ENCODE measurements at places on chromosomes 2 and 18. TPM values are rescaled to one million over a fixed set of nuclear protein-coding genes. Genes with fewer than 3 reads are reported as not detected.

- no peak overlapping the region for H3K4me3 ChIP-seq
- H3K36me3 ChIP-seq, result no peaks in the 10 kb centered on the region
- no peak overlapping the region for H3K27ac ChIP-seq
- peaks cover 5% of the 10 kb centered on the region for H3K4me1 ChIP-seq
- DNase-seq, result no peak
These were observed 176.9 kb downstream of the ASB1 start for GRCh38 chr2:238603596-238603995.

OXER1 gene
- not detected for total RNA-seq

RPRM gene
- not detected for total RNA-seq

DNA sequence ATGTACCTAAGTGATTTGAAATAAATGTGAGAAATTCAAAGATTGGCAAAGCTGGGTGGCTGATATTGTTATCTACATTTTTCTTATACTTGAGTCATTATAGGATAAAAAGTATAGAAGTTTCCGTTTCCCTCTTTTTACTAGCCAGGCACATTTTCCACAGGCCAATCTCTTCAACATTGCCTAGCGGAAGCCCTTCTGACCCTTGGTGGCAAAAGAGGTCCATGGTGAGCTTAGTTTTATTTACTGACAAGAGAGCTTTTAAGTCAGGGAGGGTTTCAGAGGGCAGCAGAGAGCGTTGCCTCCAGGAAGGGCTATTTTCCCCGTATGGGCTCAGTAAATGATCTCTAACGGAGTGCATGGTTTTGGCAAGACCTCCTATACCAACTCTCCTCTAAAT, 15.1 kb upstream of the RHOB start:
- H3K4me1 ChIP-seq, result 0 out of 2 replicates have a peak, but pooled peaks cover 1% of the 10 kb centered on the region
- peaks cover 4% of the 10 kb centered on the region for H3K27me3 ChIP-seq
- no peak for DNase-seq
- H3K4me3 ChIP-seq, result no peak overlapping the region
- H3K27ac ChIP-seq, result no peak overlapping the region

DNA sequence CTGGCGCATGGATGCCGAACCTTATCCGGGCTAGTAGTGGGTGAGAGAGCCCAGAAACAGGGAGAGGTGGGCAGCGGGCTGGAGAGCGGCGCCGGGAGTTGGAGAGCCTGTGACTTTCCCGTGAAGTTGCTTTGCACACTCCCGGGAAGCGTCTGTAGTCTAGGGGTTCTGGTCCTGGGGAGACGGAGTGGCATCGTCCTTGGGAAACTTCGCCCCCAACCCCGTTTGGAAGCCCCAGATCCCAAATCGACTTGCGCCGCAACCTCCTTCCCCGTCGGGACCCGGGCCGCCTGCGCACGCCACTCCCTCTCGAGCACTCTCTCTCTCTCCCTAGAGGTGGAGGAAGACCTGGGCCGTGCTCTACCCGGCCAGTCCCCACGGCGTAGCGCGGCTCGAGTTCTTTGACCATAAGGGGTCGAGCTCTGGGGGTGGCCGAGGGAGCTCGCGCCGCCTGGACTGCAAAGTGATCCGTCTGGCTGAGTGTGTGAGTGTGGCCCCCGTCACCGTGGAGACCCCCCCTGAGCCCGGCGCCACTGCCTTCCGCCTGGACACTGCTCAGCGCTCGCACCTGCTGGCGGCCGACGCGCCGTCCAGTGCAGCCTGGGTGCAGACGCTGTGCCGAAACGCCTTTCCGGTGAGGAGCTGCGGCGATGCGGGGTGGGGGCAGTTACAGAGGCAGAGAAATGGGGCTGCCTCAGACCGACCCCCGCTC, 456 bp downstream of the DOK1 start:
- peak overlapping the region; percentile 78 for H3K4me3 ChIP-seq
- peaks cover 16% of the 10 kb centered on the region for H3K4me1 ChIP-seq
- H3K36me3 ChIP-seq, result peaks cover 21% of the 10 kb centered on the region
- H3K27ac ChIP-seq, result peak overlapping the region; percentile 78
- H3K27me3 ChIP-seq, result no peaks in the 10 kb centered on the region
- DNase-seq, result peak; percentile 27

GRCh38 chr2:205524656-205525055, 157.6 kb upstream of the NRP2 start:
- H3K36me3 ChIP-seq, result no peaks in the 10 kb centered on the region
- H3K27ac ChIP-seq, result no peak overlapping the region
- DNase-seq, result no peak
- no peaks in the 10 kb centered on the region for H3K27me3 ChIP-seq
- peaks cover 2% of the 10 kb centered on the region for H3K4me1 ChIP-seq

DNA sequence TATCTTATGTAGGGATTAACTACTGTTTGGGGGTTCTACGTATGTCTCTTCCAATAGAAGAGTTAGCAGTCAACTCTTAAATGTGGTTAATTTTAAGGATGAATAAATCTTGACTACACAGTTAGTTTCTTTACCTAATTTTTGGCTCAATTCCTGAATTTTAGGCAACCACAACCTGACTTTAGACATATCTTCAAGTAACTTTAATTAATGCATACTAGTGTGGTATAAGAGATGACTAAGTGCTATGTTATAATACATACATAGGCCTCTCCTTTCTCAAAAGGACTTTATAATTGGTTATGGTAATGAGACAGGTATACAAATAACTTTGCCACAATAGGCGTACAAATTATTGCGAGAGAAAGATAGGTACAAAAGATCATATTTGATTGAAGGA, 312.0 kb downstream of the IRS1 start:
- H3K4me1 ChIP-seq, result peaks cover 11% of the 10 kb centered on the region
- H3K27me3 ChIP-seq, result no peaks in the 10 kb centered on the region
- no peak for DNase-seq
- no peak overlapping the region for H3K27ac ChIP-seq

IL1R2 gene
- not detected for total RNA-seq

BBS5 gene
- total RNA-seq, result 1.4 TPM

KIF5C gene
- 0.28 TPM for total RNA-seq

DNA sequence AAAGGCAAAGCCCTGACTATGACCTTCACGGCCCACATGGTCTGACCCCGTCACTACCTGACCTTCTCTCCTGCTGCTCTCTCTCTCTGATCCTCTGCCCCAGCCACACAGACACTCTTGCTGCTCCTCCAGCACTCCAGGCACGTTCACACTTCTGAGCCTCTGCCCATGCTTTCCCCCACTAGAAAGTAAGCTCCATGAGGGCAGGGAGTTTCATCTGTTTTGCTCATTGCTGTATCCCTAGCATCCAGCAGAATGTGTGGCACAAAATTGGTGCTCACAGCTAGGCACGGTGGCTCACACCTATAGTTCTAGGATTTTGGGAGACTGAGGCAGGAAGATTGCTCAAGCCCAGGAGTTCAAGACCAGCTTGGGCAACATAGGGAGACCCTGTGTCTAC, 52.5 kb upstream of the STPG4 start:
- peaks cover 17% of the 10 kb centered on the region for H3K4me1 ChIP-seq
- H3K36me3 ChIP-seq, result no peaks in the 10 kb centered on the region
- H3K27me3 ChIP-seq, result no peaks in the 10 kb centered on the region
- no peak overlapping the region for H3K4me3 ChIP-seq
- H3K27ac ChIP-seq, result peak overlapping the region; percentile 9

GRCh38 chr2:20939931-20940795, 103.7 kb downstream of the APOB start:
- no peaks in the 10 kb centered on the region for H3K36me3 ChIP-seq
- H3K4me1 ChIP-seq, result no peaks in the 10 kb centered on the region
- no peaks in the 10 kb centered on the region for H3K27me3 ChIP-seq
- no peak overlapping the region for H3K27ac ChIP-seq
- no peak overlapping the region for H3K4me3 ChIP-seq

SERPINB13 gene
- not detected for total RNA-seq

- H3K36me3 ChIP-seq, result no peaks in the 10 kb centered on the region
- no peak overlapping the region for H3K4me3 ChIP-seq
- peak; percentile 90 for DNase-seq
- H3K27ac ChIP-seq, result peak overlapping the region; percentile 39
- peaks cover 21% of the 10 kb centered on the region for H3K4me1 ChIP-seq
These were observed 312.9 kb downstream of the PRKCE start for GRCh38 chr2:45964223-45964841.

GRCh38 chr2:84925336-84925723, 19.9 kb downstream of the TMSB10 start:
- H3K36me3 ChIP-seq, result no peaks in the 10 kb centered on the region
- no peak overlapping the region for H3K27ac ChIP-seq
- DNase-seq, result no peak
- H3K4me1 ChIP-seq, result peaks cover 8% of the 10 kb centered on the region
- no peak overlapping the region for H3K4me3 ChIP-seq

GRCh38 chr2:241432824-241433448, 75.4 kb downstream of the STK25 start:
- DNase-seq, result no peak
- H3K27me3 ChIP-seq, result no peaks in the 10 kb centered on the region
- H3K27ac ChIP-seq, result no peak overlapping the region
- H3K36me3 ChIP-seq, result peaks cover 25% of the 10 kb centered on the region
- no peak overlapping the region for H3K4me3 ChIP-seq
- H3K4me1 ChIP-seq, result no peaks in the 10 kb centered on the region

GRCh38 chr18:7896805-7897518, 329.8 kb downstream of the PTPRM start:
- no peak overlapping the region for H3K4me3 ChIP-seq
- peaks cover 5% of the 10 kb centered on the region for H3K4me1 ChIP-seq
- H3K27ac ChIP-seq, result no peak overlapping the region
- no peaks in the 10 kb centered on the region for H3K27me3 ChIP-seq
- DNase-seq, result no peak

DNA sequence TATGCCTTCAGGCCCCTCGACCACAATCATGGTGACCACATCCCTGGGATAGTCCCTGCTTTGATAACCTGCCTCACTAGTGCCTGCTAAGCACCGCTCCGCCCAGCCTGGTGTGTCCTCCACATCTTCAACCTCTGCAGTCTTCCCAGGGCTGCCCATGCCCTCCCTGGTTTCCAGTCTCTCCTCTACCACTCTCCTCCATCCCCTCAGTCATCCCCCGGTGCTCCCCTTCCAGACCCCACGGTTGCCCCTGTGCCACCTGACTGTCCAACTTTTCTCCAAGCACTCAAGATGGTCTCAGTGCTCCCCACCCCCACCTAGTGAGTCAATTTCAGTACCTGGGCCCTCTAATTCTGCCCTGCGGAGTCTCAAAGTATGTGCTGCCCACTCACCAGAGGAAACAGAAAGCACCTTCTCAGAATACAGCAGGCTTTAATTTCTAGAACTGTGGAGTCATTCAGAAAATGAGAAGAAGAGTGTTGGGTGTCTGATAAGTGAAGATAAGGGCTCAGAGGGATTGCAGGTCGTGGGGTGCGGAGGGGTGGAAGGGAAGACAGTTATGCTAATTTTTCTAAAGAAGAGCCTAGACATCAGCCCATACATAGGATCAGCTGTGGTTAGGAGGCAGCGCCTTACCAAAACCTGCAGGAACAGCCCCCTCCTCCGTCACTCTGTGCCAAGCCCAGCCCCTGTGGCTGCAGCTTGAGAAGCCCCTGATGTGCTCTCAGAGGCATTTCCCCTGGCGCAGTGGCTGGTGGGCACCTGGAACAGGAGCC, 53.6 kb upstream of the CAB39 start:
- H3K4me3 ChIP-seq, result no peak overlapping the region
- peaks cover 1% of the 10 kb centered on the region for H3K4me1 ChIP-seq
- no peak overlapping the region for H3K27ac ChIP-seq
- DNase-seq, result no peak

DNA sequence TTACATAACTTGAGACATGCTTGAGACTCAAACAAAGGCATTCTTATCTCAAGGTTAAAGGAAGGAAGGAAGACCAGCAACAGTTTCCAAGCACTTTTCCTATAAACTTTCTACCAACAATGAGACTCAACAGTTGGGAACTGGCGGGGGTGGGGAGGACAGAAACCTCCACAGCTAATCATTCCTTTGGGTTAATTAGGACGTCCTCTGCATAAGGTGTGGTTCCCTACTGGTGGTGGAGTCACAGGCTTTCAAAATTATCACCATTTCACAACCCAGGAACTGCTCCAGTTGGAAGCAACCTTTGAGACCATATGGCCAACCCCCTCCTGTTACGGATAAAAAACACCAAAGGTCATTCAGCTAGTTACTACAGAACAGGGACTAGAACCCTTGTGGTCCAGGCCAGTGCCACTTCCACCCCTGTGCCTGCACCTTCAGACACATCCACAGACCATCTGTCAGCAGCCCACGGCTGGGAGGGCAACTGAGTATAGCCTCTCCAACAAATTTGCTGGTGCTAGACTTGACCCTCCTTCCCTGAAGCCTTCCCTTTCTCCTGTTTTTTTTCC, 30.1 kb upstream of the ATL2 start:
- H3K4me3 ChIP-seq, result no peak overlapping the region
- H3K27me3 ChIP-seq, result peaks cover 16% of the 10 kb centered on the region
- no peak for DNase-seq
- H3K27ac ChIP-seq, result no peak overlapping the region

DNA sequence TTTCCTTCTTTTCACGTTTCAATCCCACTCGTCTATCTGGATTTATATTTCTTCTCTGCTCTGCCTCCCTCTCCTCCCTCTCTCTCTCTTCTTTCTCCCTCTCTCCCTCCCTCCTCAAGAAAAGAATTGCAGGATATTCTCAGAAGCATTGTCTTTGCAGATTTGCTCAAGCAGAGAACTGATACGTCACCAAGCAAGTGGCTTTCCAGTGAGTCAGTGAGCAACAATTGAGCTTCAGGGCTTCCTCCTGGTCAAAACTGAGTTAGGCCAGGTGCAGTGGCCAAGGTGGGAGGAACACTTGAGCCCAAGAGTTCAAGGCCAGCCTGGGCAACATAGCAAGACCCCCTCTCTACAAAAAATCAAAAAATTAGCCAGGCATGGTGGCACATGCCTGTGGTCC, 151.1 kb downstream of the SMAD2 start:
- H3K27ac ChIP-seq, result no peak overlapping the region
- no peak overlapping the region for H3K4me3 ChIP-seq
- no peaks in the 10 kb centered on the region for H3K36me3 ChIP-seq
- H3K27me3 ChIP-seq, result 0 out of 2 replicates have a peak, but pooled peaks cover 2% of the 10 kb centered on the region
- no peak for DNase-seq

NPPC gene
- 0.28 TPM for total RNA-seq

GRCh38 chr2:69191634-69192033, 178.7 kb downstream of the ANTXR1 start:
- H3K36me3 ChIP-seq, result peaks cover 43% of the 10 kb centered on the region
- no peaks in the 10 kb centered on the region for H3K27me3 ChIP-seq
- no peak for DNase-seq
- peak overlapping the region; percentile 45 for H3K27ac ChIP-seq
- peaks cover 17% of the 10 kb centered on the region for H3K4me1 ChIP-seq
- H3K4me3 ChIP-seq, result no peak overlapping the region

DNA sequence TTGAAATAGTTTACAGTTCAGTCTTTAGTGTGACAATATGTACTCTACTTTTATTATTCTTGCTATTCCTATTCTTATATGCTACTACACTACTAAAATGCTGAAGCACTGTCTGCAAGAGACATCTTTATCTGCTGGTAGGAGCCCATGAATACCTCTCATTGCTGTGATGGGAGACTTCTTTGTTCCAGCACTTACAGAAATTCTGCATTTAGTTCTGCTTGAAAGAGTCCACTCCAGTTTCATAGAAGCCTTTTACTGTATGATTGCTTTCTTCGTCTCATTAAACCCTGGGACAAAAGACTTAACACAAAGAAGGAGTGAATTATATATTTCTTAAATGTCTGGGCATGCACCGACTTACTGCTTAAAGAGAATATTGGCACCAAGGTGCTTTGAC, 272.7 kb downstream of the CD226 start:
- H3K36me3 ChIP-seq, result no peaks in the 10 kb centered on the region
- no peak overlapping the region for H3K27ac ChIP-seq
- DNase-seq, result no peak
- H3K4me1 ChIP-seq, result no peaks in the 10 kb centered on the region
- no peak overlapping the region for H3K4me3 ChIP-seq

- H3K4me1 ChIP-seq, result peaks cover 7% of the 10 kb centered on the region
- peak; percentile 33 for DNase-seq
- H3K36me3 ChIP-seq, result no peaks in the 10 kb centered on the region
- peaks cover 19% of the 10 kb centered on the region for H3K27me3 ChIP-seq
- peak within 1 kb of the TSS; percentile 71 for H3K27ac ChIP-seq
These were observed at the start of gene LIMS2 for GRCh38 chr2:127675331-127676261. Gene LIMS2, minus strand, starts transcription at chr2:127675530. Its CDS starts 506 bp downstream, at chr2:127675024.
